Activated CD4-positive, CD25-positive, alpha-beta regulatory T cell (primary cell): ENCODE measurements at places on chromosomes 2 and 18.

DNA sequence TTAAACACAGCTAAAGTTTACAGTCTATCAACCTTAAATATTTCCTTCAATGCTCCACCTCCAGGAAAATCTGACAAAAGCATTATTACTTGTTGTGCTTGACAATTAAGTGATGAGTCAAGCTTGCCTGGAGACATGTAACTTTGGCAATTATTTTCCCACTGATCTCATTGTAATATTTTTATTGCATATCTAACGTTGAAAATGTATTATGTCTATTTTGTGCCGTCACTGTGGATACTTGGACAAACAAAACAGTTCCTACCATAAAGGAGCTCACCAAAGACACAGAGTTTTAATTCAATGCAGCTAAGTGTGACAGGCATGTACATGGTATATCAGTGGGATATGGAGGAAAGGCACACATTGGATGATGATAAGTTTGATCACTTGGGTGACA is 24.7 kb downstream of the RNF103 start:
- DNase-seq, result no peak

DNA sequence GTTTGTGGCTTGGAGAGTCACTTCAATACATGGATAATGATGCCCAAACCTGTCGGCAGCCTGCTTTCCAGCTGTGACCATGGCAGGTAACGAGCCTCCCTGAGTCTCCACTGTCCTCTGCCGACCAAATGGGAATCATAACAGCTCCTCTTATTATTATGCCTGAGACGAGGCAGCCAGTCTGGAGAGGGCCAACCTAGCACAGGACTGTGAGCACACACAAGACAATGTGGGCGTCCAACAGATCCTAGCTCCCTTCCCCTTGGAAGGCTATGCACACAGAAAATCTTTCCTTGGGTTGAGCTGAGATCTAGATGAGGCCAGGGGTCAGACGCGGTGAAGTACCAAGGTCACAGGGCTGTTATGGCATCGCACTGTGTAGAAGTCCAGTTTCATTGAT is 890 bp upstream of the SLC4A3 start:
- DNase-seq, result no peak

GRCh38 chr2:159832858-159833257 is 34.9 kb upstream of the CD302 start:
- no peak for DNase-seq

DNA sequence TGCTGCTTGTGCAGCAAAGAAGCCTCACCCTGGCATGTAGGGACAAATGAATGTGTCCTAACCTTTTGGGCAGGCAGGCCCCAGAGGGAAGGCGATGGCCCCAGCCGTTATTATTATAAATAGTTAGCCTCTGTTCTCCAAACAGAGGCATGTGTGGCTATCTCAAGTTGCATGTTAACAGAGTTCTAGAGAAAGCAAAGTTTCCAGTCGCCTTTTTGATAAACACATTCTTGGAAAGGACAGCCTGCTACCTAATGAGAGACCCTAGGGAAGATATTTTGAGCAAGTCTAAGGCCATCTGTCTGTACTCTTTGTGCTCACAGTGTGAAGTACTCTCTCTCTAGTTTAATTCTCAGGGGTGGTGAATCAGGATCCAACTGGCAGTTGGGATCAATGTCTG is 97.4 kb upstream of the FHL2 start:
- no peak for DNase-seq

- no peak for DNase-seq
Measured at GRCh38 chr2:182887093-182887492, 20.7 kb upstream of the FRZB start.

DNA sequence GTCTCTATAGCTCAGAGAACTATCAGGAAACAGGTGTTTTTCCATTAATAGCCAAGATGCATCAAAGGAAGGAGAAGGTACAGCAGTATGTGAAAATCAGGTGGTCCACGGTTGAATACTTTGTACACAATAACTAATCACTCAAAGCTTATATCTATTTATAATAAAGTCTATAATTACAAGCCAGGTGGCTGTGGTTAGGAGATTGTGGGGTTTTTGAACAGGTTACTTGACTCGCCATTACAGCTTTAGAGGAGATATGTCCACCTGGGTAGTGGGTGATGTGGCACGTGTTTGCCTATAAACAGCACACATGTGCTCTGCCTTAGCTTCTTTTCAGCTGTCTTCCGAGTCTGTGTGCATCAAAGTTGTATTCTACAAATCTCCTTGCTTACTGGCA is 892.2 kb upstream of the ZEB2 start:
- DNase-seq, result no peak

GRCh38 chr18:8705961-8706790 is 820 bp downstream of the MTCL1 start:
- no peak for DNase-seq

- DNase-seq, result no peak
Measured at GRCh38 chr2:56375251-56375650, 191.5 kb downstream of the CCDC85A start.

GRCh38 chr18:53551868-53552426 is 672.5 kb downstream of the MBD2 start:
- no peak for DNase-seq

- no peak for DNase-seq
Measured at GRCh38 chr2:199458806-199459285, 1.1 kb upstream of the SATB2 start.

DNA sequence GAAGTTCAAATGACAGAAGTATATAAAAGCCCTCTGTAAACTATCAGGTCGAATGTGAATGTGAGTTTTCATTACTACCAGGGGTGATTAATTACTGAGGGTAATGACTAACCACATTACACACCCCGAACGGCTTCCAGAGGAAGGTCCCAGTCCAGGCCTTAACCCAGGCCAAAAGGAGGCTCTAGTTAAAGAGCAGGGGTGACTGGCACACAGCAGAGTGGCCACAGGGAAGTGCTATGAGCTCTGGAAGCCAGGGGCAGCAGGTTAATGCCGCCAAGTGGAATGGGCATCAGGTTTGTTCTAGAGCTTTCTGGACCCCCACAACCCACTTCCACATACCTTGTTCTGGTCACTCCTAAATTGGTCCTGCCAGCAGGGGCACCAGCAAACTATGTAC is 87.7 kb downstream of the BCL11A start:
- DNase-seq, result no peak

DNA sequence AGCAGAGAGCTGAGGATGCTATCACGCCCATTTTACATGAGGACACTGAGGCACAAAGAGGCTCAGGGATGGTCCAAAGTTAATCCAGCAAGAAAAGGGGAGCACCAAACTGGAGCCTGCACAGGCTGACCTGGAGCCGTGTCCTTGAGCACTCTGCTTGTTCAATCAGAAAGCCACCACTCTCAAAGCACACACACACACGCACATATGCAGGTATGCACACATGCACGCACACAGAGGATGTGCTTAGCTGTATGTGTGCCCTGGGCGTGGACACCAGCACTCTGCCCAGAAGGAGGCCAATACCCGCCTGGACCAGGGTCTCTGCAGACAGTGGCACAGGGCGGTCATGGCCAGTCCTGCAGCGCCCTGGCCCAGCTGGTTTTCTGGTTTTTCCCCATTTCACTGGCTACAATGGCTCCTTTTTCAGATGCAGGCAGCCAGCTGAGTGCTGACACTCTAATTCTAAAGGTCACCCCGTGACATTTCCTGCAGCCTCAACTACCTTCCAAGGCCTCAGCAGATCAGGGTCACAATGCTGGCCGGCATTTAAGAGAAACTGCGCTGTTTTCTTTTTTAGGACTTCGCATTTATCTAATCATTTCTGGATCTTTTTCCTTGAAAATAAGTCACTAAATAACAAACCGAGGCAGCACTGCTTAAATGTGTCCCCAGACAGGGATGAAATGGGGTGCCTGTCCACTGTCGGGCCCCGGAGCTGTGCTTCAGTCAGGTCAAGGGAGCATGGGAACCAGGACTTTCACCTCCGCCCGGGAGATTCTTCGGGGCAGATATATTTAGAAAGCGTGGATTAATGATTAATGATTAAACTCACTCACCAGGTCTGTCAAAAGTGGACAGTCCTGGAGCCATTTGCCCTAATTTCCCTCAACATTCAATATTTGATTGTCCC is 104.5 kb downstream of the HDAC4 start:
- DNase-seq, result no peak

DNA sequence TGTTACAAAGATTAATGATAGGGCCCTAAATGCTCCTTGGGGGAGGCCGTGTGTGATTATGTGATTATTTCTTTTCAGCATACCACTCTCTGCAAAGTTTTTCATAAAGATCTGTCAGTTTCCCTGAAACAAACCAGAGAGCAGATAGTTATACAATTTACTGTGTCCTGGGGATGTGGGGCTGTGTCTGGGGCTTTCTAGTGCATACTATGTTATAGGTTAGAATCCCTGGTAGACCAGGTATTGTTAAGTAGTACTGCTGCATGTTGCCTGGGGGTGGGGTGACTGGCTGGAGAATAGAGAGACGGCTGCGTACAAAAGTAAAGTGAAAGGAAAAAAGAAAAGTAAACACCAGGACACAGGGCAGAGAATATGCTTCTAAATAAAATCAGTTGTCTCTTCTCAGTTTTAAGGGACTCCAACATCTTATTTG is 3.3 kb upstream of the CCBE1 start:
- no peak for DNase-seq

DNA sequence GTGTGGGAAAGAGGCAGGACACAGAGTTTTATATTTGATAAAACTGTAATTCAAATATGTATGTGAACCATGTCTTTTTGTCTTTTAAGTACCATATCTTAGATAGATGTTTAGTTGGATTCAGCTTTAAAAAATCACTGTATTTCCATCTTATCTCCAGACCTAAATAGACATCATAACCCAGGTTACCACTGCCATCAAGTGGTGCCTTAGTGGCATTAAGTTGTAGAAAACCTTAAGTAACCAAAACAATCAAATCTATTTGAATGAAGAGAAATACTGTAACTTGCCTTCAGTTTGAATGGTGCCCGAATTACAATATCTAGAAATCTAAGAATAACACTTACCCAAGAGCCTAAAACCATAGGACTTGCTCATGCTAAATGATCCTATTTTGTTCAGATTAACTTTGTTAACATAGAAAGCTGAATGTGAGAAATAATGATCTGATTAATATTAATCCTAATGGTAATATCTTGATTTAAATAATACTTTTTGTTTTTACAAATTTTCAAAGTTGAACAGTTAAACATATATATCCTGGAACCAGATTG is 92.5 kb upstream of the MAP2 start:
- DNase-seq, result no peak

DNA sequence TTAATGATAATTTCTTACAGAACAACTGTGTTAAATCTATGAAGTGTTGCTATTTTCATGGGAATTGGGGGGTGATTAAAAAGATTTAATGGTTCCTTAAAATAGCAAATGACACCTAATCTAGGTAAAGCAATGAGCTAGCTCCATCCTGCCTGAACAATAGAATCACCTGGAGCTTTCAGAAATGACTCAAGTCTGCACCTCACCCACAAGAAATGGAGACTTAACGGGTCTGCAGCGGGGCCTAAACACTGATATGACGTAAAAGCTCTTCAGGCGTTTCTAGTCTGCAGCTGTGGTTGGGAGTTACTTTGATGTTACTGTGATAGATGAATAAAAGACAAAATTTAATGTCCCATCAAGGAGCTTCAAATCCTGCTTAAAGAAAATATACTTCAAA is 328.2 kb downstream of the RND3 start:
- no peak for DNase-seq

DNA sequence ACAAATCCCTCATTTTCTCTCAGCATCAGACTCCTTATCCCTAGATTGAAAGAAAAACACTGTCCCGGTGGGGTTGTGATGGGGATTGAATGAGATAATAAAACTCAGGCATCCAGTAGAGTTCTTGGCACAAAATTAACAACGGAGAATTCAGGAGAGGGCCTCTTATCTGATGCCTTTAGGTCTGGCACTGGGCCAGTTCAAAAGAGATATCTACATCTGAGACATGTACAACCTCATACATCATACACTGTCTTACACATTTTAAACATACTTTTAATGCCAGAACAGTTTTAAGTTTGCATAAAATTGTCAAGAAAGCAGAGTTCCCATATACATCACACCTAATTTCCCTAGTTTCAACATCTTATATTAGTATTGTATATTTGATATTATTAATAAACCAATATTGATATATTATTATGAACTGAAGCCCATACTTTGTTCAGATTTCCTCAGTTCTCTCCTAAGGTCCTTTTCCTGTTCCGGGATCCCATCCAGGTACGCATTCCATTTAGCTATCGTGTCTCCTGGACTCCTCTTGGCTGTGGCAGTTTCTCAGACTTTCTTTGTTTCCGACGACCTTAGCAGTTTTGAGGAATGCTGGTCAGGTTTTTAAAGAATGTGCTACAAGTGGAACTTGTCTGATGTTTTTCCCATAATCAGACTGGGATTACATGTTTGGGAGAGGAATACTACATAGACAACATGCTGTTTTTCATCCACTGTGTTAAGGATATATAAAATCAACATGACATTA is 27.8 kb downstream of the NXPH2 start:
- DNase-seq, result no peak

GRCh38 chr2:235956281-235956970 is 211.8 kb downstream of the GBX2 start:
- no peak for DNase-seq

GRCh38 chr18:76592981-76593381 is 97.9 kb upstream of the ZNF516 start:
- DNase-seq, result no peak

DNA sequence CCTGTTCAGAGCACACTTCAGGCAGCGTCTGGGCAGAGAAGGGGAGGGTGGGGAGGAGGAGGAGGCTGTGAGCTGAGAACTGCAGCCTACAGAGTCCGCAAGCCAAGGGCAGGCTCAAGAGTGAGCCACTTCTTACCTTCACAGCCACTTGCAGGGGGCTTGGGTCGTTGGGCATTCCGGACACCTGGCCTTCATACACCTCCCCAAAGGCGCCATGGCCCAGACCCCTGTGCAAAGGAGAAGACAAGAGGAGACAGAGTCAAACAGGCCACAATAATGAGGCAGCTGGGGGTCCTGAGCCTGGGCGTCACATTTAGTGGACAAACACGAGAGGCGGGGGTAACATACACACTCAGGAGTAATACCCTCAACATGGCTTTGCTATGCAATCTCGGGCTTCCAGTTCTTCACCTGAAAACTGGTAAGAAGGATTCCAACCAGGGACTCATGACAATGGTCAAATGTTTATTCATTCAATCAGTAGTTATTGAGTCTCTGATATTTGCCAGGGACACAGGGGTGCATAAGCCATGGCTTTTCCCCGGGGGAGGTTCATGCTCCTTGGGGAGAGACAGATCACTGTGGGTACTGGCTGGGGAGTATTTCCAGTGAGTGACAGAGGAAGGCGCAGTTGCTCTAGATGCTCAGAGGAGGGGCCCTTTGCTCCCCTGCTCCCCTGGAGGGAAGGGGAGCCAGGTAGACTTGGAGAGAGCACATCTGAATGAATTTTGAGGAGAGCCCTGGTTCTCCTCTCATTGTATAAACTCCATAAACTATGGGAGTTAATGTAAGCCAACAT is 107.4 kb downstream of the CLIP4 start:
- no peak for DNase-seq
